Astrocyte (in vitro differentiated cells and primary cell): ENCODE measurements at places on chromosomes 7 and 10.

- DNase-seq: peak; percentile 94
- peak overlapping the region; percentile 87 for H3K27ac ChIP-seq
- H3K4me3 ChIP-seq: peak overlapping the region; percentile 51
- peaks cover 31% of the 10 kb centered on the region for H3K4me1 ChIP-seq
- no peaks in the 10 kb centered on the region for H3K27me3 ChIP-seq
Observed at GRCh38 chr10:5595994-5596471, 70.4 kb downstream of the ASB13 start.

DNA sequence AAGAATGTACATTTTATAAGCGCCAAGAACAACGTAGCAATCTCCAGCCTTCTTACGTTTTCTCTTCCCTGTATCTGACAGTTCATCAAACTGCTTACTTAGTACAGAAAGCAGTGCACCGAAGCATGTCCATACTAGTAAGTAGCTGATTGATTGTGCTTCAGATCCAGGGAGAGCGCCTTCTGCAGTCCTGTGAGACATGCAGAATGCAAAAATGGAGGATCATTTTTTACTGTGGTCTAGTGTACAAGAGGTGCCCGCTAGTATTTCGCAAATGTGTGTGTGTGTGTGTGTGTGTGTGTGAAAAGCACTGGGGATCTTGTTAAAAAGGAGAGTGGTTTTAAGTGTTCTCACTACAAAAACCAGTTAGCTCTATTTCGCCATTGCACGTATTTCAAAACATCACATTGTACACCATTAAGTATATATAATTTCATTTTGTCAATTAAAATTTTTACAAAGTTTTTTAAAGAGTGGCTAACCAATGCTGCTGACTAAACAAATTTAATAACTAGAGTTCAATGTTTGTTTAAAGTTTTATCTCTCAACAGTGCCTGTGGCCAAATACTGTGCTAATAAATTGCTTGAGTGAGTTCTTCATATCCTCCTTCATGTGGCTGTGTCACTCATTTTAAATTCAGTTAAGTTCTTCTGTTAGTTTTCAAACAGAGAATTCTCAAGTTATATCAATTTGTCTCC lies 99.6 kb downstream of the ZMYND11 start:
- no peaks in the 10 kb centered on the region for H3K27me3 ChIP-seq
- no peaks in the 10 kb centered on the region for H3K4me1 ChIP-seq
- no peak for DNase-seq
- no peak overlapping the region for H3K4me3 ChIP-seq
- no peaks in the 10 kb centered on the region for H3K36me3 ChIP-seq

GRCh38 chr10:102188298-102188940 lies 36.2 kb downstream of the NOLC1 start:
- no peaks in the 10 kb centered on the region for H3K4me1 ChIP-seq
- no peak for DNase-seq

GRCh38 chr10:60399328-60399727 lies 9.7 kb upstream of the ANK3 start:
- H3K4me1 ChIP-seq: no peaks in the 10 kb centered on the region

DNA sequence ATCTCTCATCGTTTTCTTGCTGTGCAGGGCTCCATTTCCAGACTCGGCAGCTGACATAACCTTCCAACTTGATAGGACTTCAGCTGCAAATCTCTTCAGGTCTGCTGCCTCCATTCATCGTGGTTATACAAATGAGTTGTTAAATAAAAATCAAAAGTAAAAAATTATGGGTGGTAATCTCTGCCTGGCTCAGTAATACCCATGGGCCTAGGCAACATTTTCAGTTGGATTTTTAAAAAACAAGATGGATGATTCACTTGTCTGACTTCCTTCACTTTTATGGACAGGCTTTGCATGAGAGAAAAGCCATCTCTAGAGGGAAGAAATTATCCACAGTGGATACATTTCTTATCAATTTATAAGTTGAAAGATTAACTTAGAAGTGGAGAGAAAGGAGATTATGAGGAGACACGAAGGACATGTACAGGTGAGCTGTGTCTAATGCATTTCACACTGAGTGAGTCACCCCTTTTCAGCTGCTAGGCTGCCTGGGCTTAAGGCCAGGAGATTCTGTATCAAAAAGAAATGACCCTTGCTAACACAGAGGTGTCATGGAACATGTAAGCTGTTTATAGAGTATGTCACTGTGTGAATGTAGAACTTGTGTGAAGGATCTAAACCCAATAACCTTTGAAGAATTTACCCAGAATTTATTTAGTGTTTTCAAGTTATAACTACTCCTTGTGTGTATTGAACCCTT lies 495.1 kb downstream of the AUTS2 start:
- no peaks in the 10 kb centered on the region for H3K27me3 ChIP-seq
- DNase-seq: peak; percentile 65
- H3K36me3 ChIP-seq: no peaks in the 10 kb centered on the region
